SK-N-DZ (cell line): ENCODE measurements at places on chromosomes 2 and 18.

DNA sequence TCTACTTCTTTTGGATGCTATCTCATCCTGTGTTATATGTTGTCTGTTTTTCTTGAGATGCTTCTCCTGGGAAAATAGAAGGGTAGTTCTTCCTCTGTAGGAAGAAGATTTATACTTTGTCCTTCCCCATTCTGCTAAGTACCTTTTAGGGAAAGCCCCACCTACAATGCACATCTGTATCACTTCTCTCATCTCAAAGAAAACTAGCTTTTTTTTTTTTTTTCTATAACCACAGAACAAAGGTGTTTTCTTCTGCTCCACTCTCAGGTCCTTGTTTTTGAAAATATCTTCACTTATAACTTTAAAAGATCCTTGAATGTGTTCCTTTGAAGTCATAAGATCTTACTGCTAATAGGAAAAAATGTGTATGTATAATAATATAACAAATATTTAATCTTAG is 30.8 kb downstream of the CCDC150 start:
- DNase-seq: no peak

- no peak for DNase-seq
These were observed 318.1 kb downstream of the PARD3B start for GRCh38 chr2:204863336-204863735.

DNA sequence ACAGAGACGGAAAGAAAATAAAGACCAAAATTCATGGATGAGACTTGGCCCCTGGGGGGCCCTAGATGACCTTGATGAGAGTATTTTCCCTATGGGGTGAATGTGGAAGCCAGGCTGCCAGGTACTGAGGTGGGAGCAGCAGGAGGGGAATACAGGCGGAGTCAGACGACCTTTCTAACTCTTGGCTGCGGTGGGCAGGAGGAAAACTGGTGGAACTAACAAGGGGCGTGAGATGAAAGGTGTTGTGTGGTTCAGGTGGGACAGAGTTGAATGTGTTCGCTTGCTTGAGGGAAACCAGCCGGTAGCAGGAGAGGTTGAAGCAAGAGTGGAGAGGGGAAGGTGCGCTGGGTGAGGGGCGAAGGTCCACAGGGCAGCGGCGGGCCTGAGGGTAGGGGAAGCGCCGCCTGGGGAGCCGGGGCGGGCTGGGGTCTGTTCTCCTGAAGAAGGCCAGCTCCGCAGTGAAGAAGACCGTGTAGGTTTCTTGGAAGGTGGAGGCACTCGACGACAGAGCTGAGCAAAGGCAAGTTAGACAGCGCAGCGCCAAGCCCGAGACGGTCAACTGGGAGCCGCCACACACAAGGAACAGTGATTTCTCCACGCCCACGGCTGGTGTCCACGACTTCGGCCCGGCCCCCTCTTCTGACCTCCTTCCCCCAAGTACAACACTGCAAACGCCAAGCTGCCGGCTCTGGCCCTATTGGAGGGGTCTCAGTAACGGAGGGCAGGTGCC is 61.7 kb downstream of the GNAL start:
- DNase-seq: no peak

DNA sequence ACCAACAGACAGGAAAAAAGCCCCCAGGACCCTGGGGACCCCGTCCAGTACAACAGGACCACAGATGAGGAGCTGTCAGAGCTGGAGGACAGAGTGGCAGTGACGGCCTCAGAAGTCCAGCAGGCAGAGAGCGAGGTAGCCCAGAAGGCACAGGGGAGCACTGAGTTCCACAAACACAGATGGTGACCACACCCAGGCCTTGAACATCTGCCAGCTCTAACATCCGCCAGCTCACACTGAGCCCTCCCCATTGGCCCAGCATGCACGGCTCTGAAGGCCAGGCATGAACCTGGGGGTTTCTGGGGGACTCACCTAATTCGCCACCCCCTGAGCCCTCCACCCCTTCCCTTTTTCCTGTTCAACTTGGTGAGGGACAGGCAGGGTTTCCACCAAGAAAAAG is 25.6 kb upstream of the PRLH start:
- no peak for DNase-seq

- DNase-seq: no peak
These were observed 24.8 kb upstream of the TFCP2L1 start for GRCh38 chr2:121309801-121310200.

DNA sequence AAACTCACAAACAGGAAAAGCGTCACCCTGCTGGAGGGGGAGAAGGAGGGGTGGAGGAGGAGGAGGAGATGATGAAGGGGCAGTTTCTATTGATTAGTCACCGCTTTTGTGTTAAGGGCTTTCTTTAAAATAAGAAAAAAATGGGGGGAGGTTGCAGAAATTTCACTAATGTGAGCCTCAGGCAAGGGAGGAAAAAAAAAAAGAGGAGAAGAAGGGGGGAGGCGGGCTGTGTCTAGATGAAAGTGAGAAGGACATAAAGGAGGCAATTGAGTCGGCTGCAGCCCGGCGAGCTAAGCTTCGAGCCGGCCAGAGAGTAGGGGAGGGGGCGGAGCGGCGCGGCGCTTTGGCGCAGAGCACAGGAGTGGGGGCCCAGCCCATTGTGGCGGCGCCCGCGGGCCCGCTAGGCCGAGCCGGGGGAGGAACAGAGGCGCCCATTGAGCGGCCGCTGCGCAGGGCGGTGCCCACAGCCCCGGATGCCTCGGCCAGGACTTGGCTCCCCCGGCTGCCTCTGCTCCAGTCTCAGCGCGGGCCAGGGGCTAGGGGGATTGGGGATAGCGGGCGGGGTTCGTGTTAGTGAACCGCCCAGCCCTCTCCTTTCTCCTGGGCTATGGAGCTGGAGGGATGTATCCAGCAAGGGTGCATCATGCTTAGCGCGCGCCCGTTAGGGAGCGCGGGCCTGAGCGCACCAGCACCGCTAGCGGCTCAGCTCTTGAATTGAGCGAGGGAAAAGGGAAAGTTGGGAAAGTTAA is 7.9 kb downstream of the PAX3 start:
- peak; percentile 43 for DNase-seq

DNA sequence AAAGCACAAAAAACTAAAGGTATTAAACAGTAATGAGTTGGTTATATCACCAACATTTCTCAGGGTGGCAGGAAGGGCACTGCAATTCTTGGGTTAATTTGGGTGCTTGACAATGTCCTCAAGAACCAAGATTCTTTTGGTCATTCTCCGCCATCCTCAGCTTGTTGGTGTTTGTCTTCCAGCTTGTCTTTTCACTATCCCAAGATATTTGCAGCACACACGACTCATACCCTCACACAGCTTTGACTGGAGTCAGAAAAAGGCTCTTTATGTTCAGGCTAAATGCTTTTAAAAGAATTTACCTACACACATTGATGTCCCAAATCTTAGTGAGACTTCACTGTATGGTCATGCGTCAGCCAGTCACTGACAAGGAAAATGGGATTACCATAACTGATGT is 12.5 kb downstream of the GREB1L start:
- DNase-seq: no peak

- DNase-seq: no peak
These were observed 243.4 kb downstream of the SLC8A1 start for GRCh38 chr2:40208463-40208862.

- no peak for DNase-seq
These were observed 43.1 kb upstream of the SELENOI start for GRCh38 chr2:26302846-26303245.

GRCh38 chr18:46720521-46720920 is 36.3 kb downstream of the ST8SIA5 start:
- DNase-seq: no peak

DNA sequence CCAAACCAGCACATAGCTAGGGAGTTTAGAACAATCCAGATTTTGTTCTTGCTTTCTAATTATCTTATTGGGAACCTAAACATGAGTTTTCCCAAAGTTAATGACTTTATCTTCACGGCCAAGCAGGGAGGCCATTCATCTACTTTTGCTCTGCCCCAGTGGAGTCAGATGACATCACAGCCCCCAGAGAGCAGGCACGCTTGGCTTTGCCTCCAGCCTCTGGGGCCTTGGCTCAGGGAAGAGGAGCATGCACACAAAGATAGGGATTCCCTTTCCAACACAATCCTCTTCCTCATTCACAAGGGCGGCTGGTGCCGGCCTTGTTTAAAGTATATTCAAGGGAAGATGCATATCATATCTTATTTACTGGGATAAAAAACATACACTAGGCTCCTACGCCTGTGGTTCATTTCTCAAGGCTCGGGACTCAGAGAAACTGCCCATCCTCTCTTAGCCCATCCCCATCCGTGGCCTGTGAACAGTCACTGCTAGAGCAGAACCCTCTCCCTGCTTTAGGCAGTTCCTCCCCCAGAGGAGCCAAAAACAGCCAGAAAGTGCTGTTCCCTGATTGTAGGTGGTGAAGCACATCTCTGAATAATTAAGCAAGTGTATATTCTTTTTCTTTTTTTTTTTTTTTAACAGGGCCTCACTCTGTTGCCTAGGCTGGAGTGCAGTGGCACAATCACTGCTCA is 21.2 kb downstream of the TGFA start:
- no peak for DNase-seq

GRCh38 chr2:20106746-20107145 is 55.3 kb upstream of the LAPTM4A start:
- DNase-seq: peak; percentile 76

GRCh38 chr2:45771261-45771660 is 119.8 kb downstream of the PRKCE start:
- DNase-seq: peak; percentile 86

DNA sequence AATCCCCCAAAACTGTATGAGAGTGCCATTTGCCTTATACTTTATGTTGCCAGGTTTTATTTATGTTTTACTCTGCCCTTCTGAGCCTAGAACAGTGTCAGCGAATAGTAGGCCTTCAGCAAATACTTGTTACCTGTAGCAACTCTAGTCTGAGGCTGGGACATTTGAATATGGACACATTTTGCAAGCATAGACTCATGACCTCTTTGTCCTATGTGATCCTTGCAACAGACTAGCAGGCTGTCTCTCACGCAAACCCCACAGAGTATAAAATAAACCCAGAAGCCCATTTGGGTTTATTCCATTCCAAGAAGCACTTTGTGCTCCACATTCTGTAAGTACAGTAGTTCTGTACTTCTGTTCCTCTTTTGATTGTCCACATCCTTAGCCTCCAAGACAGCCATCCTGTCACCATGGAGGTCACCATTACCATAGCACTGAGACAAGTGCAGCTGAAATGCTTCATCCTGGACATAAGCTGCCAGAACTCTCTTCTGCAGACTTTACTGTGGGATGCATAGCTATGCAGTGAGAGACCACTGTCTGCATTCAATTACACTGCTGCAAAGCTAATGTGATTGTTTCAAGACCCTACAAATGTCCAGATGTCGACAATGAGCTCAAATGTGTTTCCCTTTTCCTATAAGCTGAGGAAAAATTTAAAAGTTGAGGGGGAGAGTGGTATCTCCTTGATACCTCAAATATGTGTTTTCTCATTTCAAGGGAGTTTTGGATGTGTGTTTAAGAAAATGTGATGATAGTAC is 425.7 kb downstream of the PID1 start:
- no peak for DNase-seq

DNA sequence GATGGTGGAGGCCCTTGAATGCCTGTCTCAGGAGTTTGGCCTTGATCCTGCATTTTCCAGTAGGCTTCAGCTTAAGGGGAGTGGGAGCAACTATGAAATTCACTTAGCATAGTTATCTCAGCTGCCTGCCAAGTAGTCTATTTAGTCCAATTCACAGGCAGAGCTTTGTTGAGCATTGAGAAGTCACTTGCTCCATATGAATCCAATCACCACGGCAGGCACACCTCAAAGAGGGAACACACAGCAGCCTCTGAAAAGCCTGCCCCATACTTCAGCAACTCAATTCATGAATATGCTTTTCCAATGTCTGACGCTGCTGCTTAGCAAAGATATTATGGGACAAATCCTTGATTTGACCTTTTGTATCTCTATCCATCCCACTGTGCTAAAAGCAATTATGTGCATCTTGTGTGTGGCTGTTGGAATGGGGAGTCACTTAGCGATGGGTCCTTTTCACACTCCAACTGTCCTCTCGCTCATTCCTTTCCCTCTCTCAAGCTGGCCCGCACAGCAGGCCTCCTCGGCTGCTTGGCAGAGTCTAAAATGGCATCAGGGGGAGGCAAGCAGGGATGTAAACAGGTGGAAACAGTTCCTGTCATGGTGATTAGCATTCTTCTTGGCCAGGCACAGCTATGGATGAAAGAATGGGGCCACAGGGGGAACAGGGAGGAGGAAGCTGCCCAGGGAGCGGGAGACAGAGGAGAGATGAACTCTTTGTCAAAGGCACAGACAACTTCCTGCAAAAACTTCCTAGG is 56.0 kb upstream of the LRPPRC start:
- no peak for DNase-seq

DNA sequence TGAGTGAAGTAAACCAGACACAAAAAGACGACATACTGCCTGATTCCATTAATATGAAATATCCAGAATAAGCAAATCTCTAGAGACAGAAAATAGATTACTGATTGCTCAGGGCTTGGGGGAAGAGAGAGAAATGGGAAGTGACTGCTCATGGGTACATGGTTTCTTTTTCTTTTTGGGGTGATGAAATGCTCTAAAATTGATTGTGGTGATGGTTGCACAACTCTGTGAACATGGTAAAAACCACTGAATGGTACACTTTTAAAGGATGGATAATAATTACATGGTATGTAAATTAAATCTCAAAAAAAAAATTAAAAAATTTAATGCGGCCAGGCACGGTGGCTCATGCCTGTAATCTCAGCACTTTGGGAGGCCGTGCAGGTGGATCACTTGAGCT is 39.3 kb downstream of the RPL31 start:
- no peak for DNase-seq

DNA sequence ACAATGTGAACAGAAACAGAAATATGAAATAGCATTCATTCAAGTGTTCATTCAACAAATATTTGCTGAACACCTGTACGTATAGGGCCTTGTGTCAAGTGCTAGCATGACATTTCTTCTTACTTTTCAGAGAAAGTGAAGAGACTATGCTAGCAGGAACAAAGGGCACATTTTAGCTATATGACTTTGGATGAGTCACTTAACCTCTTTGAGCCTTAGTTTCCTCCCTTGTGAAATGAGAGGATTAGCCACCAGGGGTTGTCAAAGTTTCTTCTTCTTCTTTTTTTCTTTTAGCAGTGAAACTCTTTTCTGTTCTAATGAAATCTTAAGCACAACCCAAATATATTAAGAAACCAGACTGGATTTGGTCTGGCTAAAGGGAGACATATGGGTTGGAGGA is 53.1 kb downstream of the FIGN start:
- DNase-seq: no peak

DNA sequence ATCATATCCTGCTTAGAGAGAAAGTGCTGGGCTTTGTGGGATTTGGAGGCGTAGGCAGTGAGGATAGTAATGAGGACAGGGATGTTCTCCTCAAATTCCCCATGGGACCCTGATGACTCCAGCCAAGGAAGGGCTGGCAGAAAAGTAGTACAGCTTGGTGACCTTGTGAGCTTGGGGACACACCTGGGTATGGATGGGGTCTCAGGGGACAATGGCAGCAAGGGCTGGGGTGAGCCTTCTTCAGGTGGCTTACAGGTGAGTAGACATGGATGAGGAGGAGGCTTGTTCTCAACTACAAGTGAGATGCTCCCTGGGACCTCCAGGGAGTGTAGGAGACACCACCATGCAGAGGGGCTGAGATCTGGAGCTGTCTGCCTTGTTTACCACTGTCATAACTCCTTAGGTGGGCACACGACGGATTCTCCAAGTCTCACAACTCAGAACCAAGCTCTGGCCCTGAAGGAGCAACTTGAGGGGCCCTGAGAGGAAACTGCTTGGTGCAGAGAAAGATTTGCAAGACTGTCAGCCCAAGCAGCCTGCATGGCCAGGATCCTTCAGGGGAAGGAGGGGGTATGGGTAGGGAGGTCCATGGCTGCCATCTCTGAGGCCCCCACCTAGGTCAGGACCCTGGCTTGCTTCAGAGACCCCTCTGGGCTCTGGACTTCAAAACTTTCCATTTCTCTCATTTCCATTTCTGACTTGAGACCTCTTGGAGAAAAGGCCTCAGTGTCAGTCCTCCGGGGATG is 262.8 kb downstream of the DYSF start:
- DNase-seq: no peak
